ENCODE measurements at places on chromosomes 11 and 22. TPM values are rescaled to one million over a fixed set of nuclear protein-coding genes. Genes with fewer than 3 reads are reported as not detected.

Gene TP53I11
- total RNA-seq: 159 TPM

Gene MB
- total RNA-seq: not detected

Gene CASP1
- total RNA-seq: 1.1 TPM

Gene SPDYC
- not detected for total RNA-seq

Gene CHADL
- not detected for total RNA-seq

DNA sequence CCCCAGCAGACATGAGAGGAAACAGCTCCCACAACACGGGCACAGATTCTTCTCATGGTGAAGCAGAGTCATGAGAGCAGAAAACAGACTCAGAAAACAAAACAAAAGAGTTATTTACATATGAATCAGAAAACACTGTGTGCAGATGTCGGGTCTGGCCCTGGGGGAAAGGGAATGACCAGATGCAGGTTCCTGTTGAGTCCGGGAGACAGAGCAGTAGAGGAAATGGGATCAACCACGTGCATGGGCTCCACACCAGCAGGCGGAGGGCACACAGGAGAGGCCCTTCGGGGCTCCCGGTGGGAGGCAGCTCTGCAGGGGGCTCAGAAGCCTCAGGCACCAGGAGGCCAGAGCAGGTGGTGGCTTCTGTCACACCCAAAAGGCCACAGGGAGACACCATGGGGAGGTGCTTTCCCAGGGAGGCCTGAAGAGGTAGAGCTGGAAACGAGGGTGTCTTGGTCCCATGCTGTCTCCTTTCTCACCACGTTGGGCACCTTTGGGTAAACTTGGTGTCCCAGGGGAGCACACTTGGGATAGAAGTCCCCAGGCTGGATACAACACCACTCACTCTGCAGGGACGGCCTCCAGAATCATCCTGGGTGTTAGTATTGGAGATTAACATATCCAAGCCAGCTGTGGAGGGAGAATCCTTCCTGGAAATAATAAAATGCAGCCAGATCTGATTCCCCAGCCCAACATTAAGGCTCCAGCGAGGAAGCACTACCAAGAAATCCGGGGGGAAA is 764.7 kb downstream of the BRD1 start:
- H3K27ac ChIP-seq: no peak overlapping the region
- no peak for DNase-seq

DNA sequence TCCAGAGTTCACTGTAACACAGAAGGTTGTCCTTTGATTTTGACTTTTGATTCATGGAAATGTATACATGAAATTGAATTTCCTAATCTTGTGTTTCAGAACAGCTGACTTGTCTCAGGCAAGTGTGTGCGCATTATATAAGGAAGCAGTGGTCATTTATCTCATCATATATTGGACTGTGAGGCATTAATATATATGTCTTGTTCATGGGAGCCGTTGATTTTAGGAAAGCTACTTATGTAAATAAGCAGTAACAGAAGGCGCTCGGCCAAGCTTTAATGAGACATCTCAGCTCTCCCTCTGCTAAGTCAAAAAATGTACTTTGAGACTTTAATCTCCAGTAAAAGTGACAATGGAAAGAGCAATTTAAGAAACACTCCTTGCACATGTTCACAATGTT is 100.5 kb downstream of the PDHX start:
- H3K27me3 ChIP-seq: no peaks in the 10 kb centered on the region
- H3K4me3 ChIP-seq: no peak overlapping the region
- no peaks in the 10 kb centered on the region for H3K36me3 ChIP-seq
- H3K4me1 ChIP-seq: peaks cover 18% of the 10 kb centered on the region
- no peak overlapping the region for H3K27ac ChIP-seq

GRCh38 chr11:59335001-59335400 is 23.7 kb upstream of the OR5AN1 start:
- no peak overlapping the region for H3K27ac ChIP-seq
- DNase-seq: no peak
- H3K27me3 ChIP-seq: no peaks in the 10 kb centered on the region
- H3K4me1 ChIP-seq: no peaks in the 10 kb centered on the region

DNA sequence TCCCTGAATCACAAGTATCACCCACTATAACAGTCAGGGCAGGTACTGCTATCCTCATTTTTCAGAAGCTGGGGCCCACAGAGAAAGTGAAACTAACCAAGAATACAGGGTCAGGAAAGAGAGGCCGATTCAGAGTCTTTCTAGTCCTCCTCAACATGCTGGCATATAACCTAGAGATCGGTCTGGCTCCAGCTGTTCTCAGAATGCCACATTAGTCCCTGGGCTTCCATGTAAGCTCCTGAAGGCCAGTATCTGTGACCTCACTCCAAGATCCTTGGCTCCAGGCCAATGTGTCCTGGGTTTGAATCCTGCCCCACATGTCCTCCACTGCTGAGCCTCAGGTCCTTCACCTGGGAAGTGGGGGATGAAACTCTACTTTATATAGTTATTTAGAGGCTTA is 50.4 kb downstream of the TENM4 start:
- no peak overlapping the region for H3K27ac ChIP-seq
- peaks cover 17% of the 10 kb centered on the region for H3K4me1 ChIP-seq
- H3K27me3 ChIP-seq: peaks cover 2% of the 10 kb centered on the region
- DNase-seq: no peak
- H3K36me3 ChIP-seq: no peaks in the 10 kb centered on the region
- H3K4me3 ChIP-seq: no peak overlapping the region

DNA sequence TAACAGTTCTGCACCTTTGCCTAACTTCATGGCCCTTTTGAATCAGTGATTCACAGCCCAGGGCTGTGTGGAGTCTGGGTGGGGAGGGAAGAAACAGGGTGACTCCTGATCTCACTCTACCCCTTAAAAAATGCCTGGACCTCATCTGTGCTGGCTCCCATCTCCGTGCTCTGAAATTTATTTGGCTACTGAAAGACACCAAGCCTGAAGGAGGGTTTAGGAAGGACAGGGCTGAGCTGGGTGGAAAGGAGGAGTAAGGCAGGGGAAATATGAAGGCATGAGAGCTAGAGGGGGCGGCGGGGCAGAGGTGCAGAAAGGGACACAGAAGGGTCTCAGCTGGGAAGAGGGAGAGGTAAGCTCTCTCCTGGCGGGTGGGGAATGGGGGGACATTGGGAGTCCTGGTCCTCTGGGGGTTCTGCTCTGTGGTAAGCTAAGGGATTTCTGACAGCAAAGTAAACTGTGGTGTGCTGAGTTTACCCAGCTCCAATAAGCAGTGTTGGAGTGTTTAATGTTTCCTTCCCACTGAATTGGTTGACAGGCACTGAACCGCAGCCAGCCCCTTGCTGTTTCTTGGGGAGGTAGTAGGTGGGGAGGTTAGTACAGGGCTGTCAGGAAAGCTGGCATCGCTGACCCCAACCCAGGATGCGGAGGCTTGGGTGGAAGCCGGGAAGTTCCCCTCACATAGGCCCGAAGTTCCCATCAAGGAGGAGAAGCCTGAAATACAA is 71.1 kb downstream of the RPUSD4 start:
- H3K27me3 ChIP-seq: peaks cover 29% of the 10 kb centered on the region
- H3K36me3 ChIP-seq: no peaks in the 10 kb centered on the region
- DNase-seq: no peak
- H3K4me3 ChIP-seq: no peak overlapping the region

GRCh38 chr22:45636683-45637082 is 35.0 kb upstream of the ATXN10 start:
- no peak overlapping the region for H3K27ac ChIP-seq
- DNase-seq: no peak
- no peak overlapping the region for H3K4me3 ChIP-seq
- H3K27me3 ChIP-seq: peaks cover 41% of the 10 kb centered on the region
- H3K36me3 ChIP-seq: no peaks in the 10 kb centered on the region

Data from osteocyte (in vitro differentiated cells).